Epithelial cell of esophagus (primary cell): ENCODE measurements at places on chromosomes 3 and 15.
A peak's percentile ranks its signal among the peaks of the same experiment; 100 is the strongest.

GRCh38 chr15:78107471-78107870 is 15.1 kb downstream of the SH2D7 start:
- no peak for DNase-seq

GRCh38 chr3:45950131-45950530 is 6.9 kb downstream of the CXCR6 start:
- no peak for DNase-seq

- peak; percentile 76 for DNase-seq
Measured at GRCh38 chr3:15797642-15798303, at the start of gene ANKRD28. Gene ANKRD28, minus strand, starts transcription at chr3:15797979. Its CDS starts 1,458 bp downstream, at chr3:15796521.

DNA sequence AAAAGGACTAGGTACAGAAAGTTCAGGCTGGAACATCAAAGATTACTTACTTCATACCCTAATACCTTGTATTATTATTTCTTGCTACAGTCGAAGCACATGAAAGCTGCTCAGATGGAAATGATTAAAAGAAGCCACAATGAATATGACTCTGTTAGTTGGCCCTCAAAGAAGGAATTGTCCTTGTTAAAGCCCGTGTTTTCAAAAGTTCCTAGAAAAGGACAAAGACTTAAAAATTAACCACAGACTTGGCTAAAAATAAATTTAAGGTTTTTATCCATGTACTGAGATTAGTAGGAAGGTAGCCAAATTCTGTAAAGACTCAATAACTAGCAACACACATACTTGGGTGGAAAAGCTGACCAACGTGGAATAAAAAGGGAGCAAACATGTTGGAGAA is 251.0 kb upstream of the RARB start:
- no peak for DNase-seq

- DNase-seq = peak; percentile 47
Measured at GRCh38 chr15:48493084-48493762, 152.3 kb downstream of the FBN1 start.

DNA sequence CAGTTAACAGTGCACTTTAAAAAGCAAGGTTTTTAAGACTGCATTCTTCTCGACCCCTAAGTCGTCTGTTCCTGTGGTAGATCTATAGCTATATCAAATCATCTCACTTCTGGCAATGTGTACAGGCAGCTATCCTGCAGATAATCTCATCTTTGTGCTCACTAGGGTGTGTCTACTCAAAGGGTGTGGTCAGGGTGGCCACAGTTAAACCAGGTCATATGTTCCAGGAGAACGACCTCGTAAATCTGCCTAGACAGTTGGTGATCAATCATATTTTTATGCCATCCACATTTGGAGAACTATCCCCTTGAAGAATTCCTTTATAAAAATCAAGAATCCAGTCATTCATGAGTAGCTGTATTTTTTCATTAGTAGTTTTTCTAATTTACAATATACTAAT is 3.0 kb downstream of the VEPH1 start:
- DNase-seq = no peak

- no peak for DNase-seq
Measured at GRCh38 chr15:66741646-66742045, 39.6 kb downstream of the SMAD6 start.

- no peak for DNase-seq
Measured at GRCh38 chr3:77699125-77699691, 659.3 kb downstream of the ROBO2 start.

DNA sequence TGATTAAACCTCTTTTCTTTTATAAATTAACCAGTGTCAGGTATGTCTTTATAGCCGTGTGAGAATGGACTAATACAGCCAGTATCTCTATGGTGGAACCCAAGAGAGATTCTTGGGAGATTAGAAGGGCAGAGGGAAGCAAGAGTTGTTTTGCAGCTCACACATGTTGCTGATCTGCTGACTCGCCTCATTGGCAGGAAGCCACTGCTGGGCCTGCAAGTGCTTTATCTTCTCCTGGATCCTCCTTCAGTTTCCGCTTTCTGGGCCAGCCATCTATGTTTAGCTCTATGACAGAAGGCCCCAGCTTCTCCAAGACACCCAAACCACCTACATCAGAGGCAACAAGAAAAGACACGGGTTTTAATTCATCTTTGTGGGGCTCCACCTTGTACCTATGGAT is 23.4 kb upstream of the GALNT15 start:
- DNase-seq = peak; percentile 69

DNA sequence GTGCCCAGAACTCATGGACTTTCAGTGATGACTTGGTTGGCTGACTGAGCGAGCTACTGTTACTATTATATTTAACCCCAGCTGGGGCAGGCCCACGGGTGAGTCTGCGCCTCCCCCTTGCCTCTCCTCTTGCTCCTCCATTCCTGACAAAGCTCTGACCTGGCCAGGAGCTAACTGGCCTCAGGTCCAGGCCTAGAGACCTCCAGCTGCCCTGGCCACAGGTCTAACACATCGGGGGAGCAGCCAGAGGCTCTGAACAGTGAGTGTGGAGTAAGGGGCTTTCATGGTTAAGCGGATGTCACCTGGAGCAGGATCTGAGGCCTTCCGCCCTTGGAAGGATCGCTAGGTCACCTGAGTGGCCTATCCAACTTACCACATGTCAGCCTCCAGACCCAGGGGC is 96.3 kb upstream of the HERC1 start:
- no peak for DNase-seq

DNA sequence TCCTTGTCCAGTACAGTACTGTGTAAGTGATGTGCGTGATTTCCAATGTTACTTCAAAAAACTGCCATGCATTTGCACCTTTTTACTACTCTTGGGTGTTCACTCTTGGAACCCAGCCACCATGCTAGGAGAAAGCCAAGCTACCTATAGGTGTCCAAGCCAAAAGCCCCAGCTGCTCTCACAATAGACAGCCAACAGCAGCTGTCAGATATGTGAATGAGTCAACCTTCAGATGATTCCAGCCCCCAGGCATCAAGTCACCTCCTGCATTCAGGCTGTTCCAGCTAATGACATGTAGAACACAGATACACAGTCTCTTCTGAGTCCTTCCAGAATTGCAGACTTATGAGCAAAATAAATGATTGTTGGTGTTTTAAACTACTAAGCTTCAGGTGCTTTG is 417.7 kb upstream of the TGFBR2 start:
- peak; percentile 94 for DNase-seq

GRCh38 chr3:15345608-15346137 is 13.3 kb upstream of the SH3BP5 start:
- no peak for DNase-seq

DNA sequence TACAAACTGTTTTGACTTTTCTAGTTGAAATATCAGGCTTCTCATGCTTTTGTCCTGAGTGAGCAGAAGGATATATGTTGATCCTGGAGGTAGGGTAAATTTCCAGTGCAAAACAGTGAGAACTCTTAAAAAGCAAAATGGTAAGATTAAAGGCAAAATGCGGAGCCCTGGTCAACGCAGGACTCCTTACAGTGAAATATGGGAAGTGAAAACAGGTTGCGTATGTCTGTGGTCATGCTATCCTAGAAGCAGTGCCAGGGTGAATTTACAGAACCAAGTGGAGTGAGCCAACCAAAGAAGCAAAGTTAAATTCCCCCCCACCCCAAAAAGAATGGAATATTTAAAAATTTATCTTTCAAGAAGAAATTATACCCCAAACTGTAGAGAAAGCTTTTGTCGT is 256.4 kb downstream of the NR2F2 start:
- no peak for DNase-seq

DNA sequence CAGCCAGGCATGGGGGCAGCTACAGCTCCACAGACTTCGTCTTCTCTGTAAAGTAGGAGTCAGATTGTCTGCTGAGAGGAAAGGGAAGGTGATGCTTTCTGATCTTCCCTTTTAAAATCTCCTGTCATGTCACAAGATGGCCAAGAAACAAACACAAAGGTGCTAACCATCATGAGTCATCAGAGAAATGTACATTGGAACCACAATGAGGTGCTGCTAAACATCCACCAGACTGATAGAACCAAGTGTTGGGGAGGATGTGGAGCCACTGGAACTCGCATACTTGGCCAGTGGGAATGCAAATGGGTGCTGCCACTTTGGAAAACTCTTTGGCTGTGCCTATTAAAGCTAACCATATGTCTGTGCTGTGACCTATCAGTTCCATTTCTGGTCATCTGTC is 268.8 kb downstream of the SLCO3A1 start:
- no peak for DNase-seq

DNA sequence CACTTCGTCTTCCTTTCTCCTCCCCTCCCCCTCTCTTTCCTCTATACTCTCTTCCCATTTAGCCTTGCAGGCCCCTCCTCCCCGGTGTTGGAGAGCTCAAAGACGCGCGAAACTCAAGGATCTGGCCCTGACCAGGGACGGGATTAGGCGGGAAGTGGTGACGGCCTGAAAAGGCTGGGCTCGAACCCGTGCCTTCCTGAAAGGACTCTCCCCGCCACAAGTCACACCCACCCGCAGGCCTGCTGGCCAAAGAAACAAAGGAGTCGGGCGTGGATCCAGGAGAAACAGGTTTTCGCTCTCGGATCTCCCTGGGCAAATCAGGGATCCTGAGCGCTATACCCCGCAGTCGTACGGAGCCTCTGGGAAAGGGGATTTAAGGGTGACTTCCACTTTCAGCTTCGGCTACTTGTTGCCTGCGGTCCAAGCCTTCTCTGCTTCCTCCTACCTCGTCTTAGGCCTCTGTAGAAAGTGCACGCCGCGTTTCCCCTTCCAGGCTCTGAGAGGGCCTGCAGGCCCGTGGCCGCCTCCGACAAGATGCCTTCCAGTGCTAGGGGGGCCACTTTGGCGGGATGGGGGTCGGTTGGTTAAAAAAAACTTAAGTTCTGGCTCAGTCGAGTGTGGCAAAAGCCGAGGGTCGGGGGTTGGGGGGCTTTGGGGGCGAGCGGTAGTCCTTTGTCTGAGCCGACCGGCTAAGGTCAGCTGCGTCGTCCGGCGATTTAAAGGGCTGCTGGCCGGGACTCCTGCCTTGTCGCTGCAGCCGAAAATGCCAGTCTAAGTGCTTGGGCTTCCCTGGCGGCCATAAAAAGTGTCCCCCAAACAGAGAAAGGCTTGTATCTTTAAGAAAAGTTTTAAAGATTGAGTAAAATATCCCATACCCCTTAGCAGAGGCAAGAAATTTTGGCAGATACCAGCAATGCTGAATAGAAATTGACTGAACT is 8.2 kb downstream of the ZIC4 start:
- DNase-seq = no peak

- peak; percentile 73 for DNase-seq
Measured at GRCh38 chr3:58307639-58308215, 1.4 kb downstream of the HTD2 start.

GRCh38 chr3:132622148-132622547 is 25.1 kb downstream of the ACKR4 start:
- DNase-seq = no peak

DNA sequence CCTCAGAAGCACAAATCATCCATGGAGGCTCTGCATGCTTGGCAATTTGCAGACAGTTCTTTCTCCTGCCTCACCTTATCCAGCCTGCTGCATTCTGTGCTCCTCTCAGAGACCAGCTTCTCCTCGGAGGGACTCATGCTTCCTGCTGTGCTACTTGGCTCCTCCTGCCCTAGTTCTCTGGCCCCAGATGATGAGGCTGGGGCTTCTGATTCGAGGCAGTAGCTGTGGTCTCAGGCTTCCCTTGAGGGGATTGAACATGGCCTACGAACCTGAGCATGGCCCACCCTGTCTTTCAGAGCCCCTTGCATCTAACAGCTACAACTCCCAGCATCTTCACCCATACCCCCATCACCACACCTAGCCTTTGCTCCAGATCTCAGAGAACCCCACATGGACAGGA is 6.7 kb downstream of the VIPR1 start:
- DNase-seq = no peak

DNA sequence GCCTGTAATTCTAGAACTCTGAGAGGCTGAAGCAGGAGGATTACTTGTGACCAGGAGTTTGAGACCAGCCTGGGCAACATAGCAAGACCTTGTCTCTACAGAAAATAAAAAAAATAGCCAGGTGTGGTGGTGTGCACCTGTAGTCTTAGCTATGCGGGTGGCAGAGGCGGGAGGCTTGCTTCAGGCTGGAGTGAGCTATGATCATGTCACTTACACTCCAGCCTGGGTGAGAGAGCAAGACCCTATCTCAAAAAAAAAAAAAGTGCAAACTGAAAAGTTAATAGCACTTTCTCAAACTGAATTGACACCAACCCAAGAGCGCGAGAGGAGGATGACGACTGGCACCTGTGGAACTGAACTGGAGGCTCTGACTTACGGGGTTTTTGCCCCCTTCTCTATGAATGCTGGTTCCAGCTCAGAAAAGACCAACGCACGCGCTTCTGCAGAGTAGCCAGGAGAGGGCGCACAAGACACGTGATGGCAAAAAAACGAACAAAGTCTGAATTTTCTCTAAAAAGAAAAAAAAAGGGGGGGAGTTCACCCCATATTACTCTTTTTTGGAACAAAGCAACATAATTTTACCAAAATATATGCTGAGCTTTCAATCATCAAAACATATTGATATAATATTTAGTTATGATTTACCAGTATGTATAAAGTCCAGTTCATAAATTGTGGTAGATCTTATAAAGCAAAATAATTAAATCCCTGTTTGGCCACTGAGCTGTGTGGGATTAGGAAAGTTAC is 23.7 kb downstream of the CFAP92 start:
- DNase-seq = peak; percentile 38

DNA sequence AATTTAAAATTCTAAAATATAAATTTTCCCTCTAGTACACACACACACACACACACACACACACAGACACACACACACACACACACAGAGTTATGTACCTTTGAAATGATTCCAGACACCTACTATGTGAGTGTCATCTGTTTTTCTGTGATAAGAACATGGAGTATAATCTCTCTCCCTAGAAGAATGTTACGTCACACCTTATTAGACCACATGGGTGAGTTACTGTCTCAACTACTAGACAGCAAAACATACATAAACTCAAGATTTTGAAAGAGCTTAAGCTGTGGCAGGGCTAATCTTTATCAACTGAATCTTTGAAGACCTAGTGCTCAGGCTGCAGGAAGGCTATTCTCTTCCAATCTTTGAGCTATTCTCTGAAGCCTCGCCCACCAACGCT is 385.9 kb upstream of the BCHE start:
- no peak for DNase-seq

GRCh38 chr15:94370206-94370935 is 139.0 kb downstream of the MCTP2 start:
- DNase-seq = peak; percentile 2

GRCh38 chr3:104132566-104133403 is 1233.9 kb upstream of the ALCAM start:
- DNase-seq = no peak

DNA sequence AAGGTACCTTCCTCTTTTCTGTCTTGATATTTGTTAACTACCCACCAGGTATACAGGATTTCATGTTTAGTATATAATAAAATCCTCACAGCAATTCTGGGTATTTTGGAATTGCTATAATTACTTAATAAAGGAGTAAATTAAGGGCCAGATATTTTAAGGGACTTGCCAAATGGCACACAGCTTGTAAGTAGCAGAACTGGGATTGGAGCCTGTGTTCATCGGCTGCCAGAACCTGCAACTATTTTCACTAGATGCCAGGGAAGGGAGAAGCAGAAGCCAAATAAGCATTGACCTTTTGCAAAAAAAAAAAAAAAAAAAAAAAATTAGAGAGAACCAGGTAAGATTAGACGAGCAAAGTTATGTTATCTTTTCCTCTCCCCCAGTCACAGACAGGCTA is 683.3 kb upstream of the CADM2 start:
- DNase-seq = no peak

GRCh38 chr3:172687501-172687900 is 23.4 kb downstream of the NCEH1 start:
- DNase-seq = no peak

- no peak for DNase-seq
Measured at GRCh38 chr3:64694114-64694513, 6.3 kb upstream of the ADAMTS9 start.
